Activated B cell treated with CpG ODN at 0.5 μM for 24 hours (primary cell): ENCODE measurements at places on chromosomes 4 and X. TPM values are rescaled to one million over a fixed set of nuclear protein-coding genes. Genes with fewer than 3 reads are reported as not detected.

DNA sequence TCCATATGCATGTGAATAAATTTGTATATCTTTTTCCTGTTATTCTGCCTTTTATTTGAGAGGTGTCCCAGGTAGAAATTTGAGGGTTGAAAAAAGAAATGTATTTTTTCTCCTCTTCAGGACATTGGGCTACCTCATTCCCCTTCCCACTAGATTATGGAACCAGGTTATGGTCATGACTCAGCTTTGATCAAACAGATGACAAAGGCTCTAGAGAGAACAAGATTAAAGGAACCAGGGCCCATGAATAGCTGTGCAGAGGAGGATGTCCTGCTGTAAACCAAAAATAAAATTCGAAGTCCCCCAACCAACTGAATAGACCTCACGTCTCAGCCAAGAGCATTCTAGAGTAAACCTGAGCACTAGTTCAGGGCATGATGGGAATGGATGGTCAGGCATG lies 313.2 kb downstream of the RAPGEF2 start:
- DNase-seq, result no peak
- H3K4me1 ChIP-seq, result no peaks in the 10 kb centered on the region
- H3K27me3 ChIP-seq, result peaks cover 3% of the 10 kb centered on the region
- no peaks in the 10 kb centered on the region for H3K36me3 ChIP-seq

GRCh38 chr4:14254252-14254651 lies 626.7 kb upstream of the BOD1L1 start:
- H3K4me3 ChIP-seq, result no peak overlapping the region
- H3K27ac ChIP-seq, result no peak overlapping the region
- no peaks in the 10 kb centered on the region for H3K27me3 ChIP-seq
- no peaks in the 10 kb centered on the region for H3K4me1 ChIP-seq
- H3K36me3 ChIP-seq, result no peaks in the 10 kb centered on the region
- DNase-seq, result peak; percentile 23

GRCh38 chr4:80655662-80656061 lies 320.1 kb downstream of the CFAP299 start:
- no peaks in the 10 kb centered on the region for H3K27me3 ChIP-seq
- H3K4me3 ChIP-seq, result no peak overlapping the region
- H3K27ac ChIP-seq, result no peak overlapping the region
- no peak for DNase-seq

DNA sequence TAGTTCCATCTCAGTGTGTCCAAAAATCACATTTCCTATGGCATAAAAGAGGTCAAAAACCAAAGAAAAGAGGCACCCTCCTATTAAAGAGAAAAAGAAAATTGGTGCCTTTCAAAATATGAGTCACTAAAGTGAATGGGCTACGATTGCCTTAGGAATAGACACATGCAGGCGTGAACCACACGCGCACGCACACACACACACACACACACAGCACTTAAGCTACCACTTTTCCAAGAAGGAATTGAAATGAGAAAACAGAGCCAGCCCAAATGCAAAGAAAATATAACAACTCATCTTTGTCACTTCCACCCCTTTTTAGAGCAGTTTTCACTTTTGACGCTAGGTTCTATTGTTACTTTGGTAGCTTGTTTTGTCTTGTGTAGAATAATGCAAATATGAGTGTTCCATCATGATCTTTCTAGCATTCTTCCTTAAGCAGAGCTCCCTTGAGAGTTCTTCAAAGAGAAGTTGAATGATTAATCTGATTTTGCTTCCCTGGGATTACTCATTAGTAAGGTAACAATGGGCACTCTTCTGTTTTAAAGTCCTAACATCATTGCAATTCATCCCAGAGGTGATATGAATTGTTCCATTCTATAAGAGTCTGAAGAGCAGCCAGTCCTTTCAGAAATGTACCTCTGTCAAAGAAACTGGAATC lies 239.2 kb upstream of the GNPDA2 start:
- no peak for DNase-seq
- no peaks in the 10 kb centered on the region for H3K27me3 ChIP-seq
- no peak overlapping the region for H3K27ac ChIP-seq
- no peaks in the 10 kb centered on the region for H3K36me3 ChIP-seq

DNA sequence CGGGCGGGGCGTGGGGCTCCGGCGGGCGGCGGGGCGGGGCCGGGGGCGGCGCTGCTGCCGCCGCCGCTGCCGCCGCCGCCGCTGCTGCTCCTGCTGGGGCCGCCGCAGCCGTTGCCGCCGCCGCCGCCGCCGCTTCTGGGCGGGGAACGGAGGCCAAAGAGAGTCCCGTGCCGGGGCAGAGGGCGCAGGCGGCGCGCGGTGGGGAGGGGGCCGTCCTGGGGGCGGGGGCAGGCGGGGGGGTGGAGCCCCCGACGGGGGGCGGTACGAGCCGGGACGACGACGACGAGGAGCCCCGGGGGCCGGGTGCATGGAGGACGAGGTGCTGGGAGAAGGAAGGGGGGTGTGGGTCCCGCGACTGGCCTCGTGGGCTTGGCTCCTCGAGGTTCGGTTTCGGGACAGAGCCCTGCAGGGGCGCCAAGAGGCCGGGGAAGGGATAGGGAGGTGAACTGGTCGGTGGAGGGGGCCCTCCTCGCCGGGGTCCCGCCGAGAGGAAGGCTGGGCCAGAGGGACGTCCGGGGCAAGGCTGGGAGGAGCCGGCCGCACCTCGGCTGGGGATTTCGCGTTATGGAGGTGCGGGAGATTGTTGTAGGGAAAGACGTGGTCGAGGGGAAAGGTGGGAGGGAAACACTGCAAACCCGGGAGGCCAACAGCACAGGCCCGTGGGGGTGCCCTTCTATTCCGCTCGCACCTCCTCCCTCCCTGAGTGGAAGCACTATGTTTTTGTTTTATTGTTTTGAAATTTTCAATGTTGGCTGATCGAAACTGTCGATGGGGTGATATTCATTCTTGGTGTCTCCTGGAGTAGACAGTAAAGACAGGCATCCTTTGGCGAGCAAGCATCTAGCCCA lies 1.9 kb downstream of the BCORL1 start:
- no peaks in the 10 kb centered on the region for H3K36me3 ChIP-seq
- DNase-seq, result peak; percentile 45
- H3K27ac ChIP-seq, result no peak overlapping the region

- no peaks in the 10 kb centered on the region for H3K4me1 ChIP-seq
- H3K4me3 ChIP-seq, result no peak overlapping the region
- no peak overlapping the region for H3K27ac ChIP-seq
- DNase-seq, result no peak
Observed at GRCh38 chrX:26411045-26411444, 195.1 kb downstream of the MAGEB5 start.

DNA sequence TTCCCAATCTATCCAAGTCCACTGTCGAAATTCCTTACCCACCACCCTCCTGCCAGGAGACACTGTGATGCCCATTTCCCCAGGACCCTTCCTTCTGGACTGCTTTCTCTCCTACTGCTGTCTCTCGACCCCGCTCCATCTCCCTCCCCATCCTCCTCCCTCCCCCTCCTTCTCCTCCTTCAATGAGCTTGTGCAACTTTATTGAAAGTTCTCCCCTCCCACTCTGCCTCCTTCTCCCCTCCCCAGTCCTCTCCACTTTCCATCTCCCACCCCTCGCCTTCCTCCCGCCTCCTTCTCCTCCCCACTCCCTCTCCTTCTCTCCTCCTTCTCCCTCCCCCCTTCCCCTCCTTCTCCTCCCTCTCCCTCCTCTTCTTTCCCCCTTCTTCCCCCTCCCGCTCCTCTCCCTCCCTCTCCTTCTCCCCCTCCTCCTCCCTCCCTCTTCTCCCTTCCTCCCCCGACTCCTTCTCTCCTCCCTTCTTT lies 116.6 kb upstream of the FAT1 start:
- no peaks in the 10 kb centered on the region for H3K4me1 ChIP-seq
- DNase-seq, result no peak
- H3K27ac ChIP-seq, result no peak overlapping the region
- no peak overlapping the region for H3K4me3 ChIP-seq
- H3K36me3 ChIP-seq, result no peaks in the 10 kb centered on the region

DNA sequence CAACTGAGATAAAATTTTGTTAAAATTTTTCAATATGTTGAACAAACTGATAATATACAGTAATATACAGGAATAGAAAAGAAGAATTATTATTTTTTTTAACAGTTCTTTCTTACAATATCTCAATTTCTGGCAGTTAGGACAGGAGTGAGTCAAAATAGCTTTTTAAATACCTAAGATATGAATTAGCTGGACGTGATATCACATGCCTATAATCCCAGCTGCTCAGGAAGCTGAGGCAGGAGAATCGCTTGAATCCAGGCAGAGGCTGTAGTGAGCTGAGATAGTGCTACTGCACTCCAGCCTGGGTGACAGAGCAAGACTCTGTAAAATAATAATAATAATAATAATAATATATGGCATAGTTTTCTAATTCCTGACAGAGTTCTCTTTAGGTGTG lies 1039.3 kb downstream of the STPG2 start:
- DNase-seq, result no peak
- H3K36me3 ChIP-seq, result no peaks in the 10 kb centered on the region
- H3K27ac ChIP-seq, result no peak overlapping the region
- H3K27me3 ChIP-seq, result no peaks in the 10 kb centered on the region
- H3K4me3 ChIP-seq, result no peak overlapping the region

The SMR3B gene
- total RNA-seq, result not detected in 2 replicates

GRCh38 chr4:119268466-119268865 lies 53.5 kb downstream of the FABP2 start:
- DNase-seq, result no peak
- no peaks in the 10 kb centered on the region for H3K27me3 ChIP-seq
- H3K36me3 ChIP-seq, result peaks cover 56% of the 10 kb centered on the region
- no peak overlapping the region for H3K4me3 ChIP-seq
- no peak overlapping the region for H3K27ac ChIP-seq
- H3K4me1 ChIP-seq, result no peaks in the 10 kb centered on the region
